ENCODE measurements at places on chromosomes 12 and 14.

DNA sequence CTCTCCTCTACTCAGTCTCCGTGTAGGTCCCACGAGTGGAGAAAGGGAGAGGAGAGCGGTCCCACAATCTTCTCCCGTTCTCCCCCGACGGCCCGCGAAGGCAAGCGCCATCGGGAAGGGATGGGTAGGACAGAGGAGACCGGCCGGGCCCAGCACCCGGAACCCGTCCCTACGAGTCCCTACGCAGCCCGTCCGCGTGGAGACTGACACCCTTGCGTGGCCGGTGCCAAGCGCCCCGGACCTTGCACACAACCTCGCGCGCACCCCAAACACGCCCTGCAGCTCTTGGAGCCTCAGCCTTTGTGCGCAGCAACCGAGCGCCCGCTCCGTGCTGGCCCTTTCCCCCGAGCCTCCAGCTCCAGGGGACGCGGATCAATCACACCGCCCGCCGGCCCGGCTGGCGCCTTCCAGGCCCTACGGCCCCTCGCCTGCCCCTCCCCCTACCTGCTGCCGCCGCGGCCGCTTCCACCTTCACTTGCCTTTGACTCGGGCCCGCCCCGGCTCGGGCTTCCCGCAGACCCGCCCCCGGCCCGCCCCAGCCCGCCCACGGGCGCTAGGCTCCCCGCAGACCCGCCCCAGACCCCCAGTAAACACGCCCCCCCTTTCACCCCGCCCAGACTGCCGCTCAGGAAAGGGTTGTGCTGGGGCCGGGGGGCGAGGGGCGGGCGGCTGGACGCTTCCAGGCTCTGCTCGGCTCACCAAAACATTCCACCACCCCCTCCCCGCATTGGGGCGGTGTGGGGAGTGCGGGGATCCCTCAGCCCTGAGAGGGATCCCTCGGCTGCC lies at the start of gene NDRG2:
TSS of gene NDRG2 (minus strand) at position 477 of the 786 bp plus-strand sequence. CDS start 1,746 bp downstream, outside the sequence.
- peak; percentile 49 for DNase-seq

- no peak for DNase-seq
Observed at GRCh38 chr14:98444077-98444476, 827.9 kb downstream of the BCL11B start.

DNA sequence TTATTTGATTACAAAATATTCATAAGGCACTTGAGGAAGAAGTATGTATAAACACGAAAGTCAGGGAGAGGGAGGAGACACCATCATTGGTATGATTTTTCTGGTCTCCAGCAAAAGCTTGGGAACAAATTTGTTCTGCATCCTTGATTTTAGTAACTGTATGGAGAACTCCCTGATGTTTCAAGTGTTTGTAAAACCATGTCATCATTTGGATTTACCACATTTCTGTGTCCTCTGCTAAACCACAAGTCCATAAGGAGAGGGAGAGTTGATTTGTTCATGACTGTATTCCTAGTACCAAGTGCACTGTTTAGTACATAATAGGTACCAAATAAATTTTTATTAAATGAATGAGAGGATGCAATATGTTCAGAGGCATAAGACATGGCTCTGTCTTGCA lies 181.1 kb downstream of the BTG1 start:
- no peak for DNase-seq

DNA sequence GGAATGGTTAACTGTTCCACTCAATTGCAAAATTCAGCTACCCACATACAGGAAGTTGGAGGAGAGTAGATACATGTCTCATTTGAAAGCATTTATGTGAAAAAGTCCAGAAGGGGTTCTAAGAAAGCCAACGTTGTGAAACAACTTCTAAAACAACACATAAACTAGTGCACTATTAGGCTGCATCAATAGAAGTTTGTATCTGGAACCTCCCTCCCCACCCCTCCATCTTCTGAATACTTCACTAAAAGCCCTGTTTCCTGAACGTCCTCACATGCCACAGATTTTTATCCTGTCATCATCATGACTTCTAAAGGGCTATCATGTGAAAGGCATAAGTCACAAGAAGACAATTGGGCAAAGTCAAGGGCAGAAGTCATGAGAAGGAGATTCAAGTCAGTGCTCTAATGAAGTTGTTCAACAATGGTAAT lies 5.5 kb downstream of the KRT79 start:
- DNase-seq, result no peak

GRCh38 chr14:95195031-95195430 lies 37.7 kb upstream of the DICER1 start:
- no peak for DNase-seq

DNA sequence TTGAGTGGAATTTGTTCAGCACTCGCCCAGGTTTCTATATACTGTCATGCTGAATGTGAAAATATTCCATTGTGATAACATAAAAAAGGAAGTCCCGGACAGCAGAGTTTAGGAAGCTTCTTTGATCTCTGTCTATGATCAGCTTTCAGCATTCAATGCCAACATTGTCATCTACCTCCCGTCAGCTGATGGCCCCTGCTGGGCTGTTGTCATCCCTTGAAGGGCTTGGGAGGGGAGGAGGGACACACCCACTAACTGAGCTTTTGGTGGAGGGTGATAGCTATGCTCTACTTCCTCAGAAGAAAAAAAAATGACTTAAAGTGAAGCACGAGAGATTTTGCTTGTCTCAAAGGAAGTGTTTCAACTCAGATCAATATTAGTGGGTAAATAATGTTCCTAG lies 4.7 kb upstream of the KRT77 start:
- no peak for DNase-seq

- DNase-seq, result no peak
Observed at GRCh38 chr12:14931791-14932560, 6.4 kb downstream of the ERP27 start.

- no peak for DNase-seq
Observed at GRCh38 chr14:61929651-61930050, 167.4 kb downstream of the SNAPC1 start.

GRCh38 chr14:26217778-26218177 lies 380.1 kb downstream of the NOVA1 start:
- no peak for DNase-seq

GRCh38 chr14:24430143-24430681 lies 458 bp downstream of the KHNYN start:
- DNase-seq, result peak; percentile 74

GRCh38 chr12:12436831-12437345 lies 80.0 kb downstream of the BORCS5 start:
- no peak for DNase-seq

- no peak for DNase-seq
Observed at GRCh38 chr14:56129092-56129491, 10.9 kb downstream of the PELI2 start.

GRCh38 chr12:108744021-108744897 lies 12.9 kb upstream of the CORO1C start:
- no peak for DNase-seq

GRCh38 chr12:125121106-125121505 lies 55.9 kb downstream of the AACS start:
- DNase-seq, result no peak

DNA sequence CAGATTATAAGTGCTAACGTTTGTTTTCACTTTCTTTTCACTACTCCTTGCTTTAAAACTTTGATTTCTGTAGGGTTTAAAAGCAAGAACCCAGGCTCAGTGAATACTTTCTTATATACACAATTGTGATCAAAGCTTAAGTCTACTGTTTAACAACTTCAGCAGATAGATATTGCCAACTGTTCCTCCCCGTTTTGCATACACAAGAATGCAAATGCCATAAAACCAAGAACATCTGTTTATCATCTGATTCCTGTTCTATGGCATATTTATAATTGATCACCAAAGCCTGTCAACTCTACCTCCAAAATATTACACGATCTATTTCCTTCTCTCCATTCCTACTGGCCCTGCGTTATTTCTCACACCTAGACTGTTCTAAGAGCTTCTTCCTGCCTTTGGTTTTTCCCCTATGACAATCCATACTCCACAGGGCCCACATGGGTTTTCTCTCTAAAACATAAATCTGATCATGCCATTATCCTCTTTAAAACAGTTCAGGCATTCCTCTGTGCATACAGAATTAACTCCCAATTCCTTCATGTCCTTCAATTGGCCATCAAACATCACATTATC lies 15.9 kb downstream of the MED13L start:
- DNase-seq, result no peak

DNA sequence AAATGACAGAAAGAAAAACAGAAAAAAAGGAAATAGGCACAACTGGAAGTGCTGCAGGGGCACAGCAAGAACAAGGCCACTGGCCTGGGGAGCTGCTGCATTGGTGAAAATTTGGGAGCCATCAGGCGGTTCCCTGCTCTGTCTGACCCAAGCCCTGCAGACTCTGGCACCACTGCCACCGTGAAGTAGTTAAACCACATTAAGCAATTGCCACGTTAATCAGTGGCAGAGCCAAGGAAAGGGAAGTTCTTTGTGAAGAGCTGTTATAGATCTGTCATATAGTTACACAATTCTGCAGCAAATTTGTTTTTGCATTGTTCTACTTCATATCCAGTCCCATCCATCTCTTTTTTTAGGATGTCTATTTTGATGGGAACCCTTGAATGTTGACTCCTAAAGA lies 915.3 kb downstream of the FSCB start:
- DNase-seq, result no peak

- DNase-seq, result no peak
Observed at GRCh38 chr14:87461704-87462103, 531.3 kb downstream of the GALC start.

DNA sequence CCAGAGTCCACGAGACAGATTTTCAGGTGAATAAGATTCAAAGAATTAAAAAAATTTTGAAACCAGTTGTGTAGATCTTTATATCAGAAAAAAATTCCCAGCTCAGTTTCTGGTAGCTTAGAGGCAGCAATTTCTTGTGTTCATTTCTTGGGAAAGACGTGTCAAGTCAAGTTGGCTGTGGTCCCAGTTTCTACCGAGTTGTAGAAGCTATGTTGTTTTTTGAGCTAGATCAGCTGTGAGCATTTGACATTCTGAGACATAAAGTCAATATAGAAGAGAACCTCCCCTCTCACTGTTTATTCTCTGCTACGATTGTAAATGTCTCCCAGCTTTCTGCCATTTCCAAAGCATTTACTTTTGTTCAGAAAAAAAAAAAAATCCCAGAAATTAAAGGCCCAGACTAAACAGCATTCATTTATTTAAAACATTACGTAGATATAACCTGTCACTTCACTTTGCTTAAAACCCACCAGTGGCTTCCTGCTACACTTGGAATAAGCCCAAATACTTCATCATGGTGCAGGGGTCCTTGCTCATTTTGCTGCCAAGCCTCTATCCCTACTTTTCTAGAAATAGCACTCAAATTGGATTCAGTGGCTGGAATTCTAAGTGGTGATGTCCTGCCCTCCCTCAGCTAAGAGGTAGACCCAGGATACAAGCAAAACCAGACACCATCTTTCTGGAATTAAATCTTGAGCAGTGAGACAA lies 20.6 kb upstream of the PYGL start:
- DNase-seq, result peak; percentile 11

GRCh38 chr14:87233806-87234384 lies 759.1 kb downstream of the GALC start:
- DNase-seq, result no peak

DNA sequence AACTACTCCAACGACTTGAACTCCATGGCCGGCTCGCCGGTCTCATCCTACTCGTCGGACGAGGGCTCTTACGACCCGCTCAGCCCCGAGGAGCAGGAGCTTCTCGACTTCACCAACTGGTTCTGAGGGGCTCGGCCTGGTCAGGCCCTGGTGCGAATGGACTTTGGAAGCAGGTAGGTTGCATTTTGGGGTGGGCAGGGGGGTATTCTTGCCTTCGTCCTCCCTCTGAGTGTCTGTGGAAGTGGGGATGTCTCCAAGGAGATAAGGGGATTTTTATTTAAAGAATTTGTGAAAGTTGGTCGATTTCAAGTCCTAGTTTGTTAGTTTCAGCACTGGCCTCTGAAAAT lies 1.3 kb downstream of the ASCL1 start:
- DNase-seq, result no peak

GRCh38 chr12:95303476-95303875 lies 85.9 kb downstream of the VEZT start:
- DNase-seq, result no peak

DNA sequence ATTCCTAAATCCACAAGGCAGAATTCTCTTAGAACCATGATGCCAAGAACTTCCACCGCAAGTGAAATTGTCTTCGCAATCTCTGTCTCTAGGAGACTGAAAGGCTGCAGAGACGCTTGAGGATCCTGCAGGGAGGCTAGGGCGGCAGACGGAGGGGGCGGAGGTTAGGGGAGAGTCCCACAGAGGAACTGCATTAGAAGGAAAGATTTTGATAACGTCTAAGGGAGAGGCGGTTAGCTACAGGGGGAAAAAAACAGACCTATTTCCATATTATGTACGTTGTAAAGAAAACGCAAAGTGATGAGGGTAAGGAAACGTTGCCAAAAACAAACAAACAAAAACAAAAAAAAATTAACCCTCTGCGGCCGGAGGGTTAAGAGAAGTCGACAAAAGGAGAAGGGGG lies 595 bp downstream of the KLHL28 start:
- DNase-seq, result peak; percentile 66

DNA sequence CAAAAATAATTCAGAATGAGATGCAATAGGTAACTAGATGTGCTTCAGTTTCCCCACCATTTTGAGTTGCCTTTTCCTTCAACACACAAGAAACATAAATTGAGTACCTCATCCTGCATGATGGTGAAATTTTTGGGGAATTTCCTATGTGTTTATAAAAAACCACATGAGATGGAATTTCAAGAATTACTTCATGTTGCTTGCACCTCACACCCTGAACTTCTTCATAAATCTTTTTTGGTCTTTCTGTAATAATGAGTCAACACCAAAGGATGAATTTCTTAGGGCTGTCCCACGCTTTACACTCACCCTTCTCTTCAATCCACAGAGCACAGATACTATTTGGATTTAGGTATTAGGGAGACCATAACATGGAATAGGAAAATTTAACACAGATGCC lies 22.6 kb upstream of the LUM start:
- no peak for DNase-seq

GRCh38 chr14:69719501-69719951 lies 47.4 kb upstream of the SRSF5 start:
- no peak for DNase-seq

- no peak for DNase-seq
Observed at GRCh38 chr14:105852378-105853088, 326.1 kb downstream of the TMEM121 start.

GRCh38 chr12:91913651-91914050 lies 232.0 kb downstream of the BTG1 start:
- DNase-seq, result no peak
